OCI-LY7 (cell line): ENCODE measurements at places on chromosomes 2 and 18. TPM values are rescaled to one million over a fixed set of nuclear protein-coding genes. Genes with fewer than 3 reads are reported as not detected.

Gene PLGLB2
- total RNA-seq = 1.9 and 2.0 TPM in 2 replicates

- DNase-seq = no peak
Observed at GRCh38 chr18:24071779-24072178, 57.2 kb downstream of the TTC39C start.

- no peak for DNase-seq
Observed at GRCh38 chr2:42073739-42074503, 26.1 kb downstream of the PKDCC start.

DNA sequence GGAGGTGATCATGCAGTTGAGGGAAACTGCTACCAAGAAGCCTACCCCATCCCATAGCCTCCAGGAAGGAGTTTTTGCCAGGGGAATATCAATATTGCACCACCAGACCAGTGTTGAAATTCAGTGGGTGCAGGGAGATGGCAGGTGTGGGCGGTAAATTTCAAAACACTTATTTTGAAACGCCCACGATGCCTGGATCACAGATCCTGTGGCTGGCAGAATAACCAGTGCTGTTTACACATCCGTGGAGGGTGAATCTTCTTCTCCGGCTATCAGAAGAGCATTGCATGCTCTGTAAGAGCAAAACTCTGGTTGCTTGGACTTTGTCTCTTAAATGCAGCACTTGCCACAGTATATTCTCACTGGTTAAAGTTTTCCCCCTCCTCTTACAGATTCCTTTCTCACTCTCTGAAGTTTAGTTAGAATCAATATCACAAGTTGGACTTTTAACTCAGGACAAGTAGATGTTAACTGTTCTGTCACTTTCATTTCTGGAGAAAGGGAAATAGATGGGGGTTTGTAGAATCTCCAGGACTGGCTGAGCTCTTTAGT, 70.5 kb upstream of the ZCCHC2 start:
- DNase-seq = no peak
